ENCODE measurements at places on chromosomes 1 and 21.

DNA sequence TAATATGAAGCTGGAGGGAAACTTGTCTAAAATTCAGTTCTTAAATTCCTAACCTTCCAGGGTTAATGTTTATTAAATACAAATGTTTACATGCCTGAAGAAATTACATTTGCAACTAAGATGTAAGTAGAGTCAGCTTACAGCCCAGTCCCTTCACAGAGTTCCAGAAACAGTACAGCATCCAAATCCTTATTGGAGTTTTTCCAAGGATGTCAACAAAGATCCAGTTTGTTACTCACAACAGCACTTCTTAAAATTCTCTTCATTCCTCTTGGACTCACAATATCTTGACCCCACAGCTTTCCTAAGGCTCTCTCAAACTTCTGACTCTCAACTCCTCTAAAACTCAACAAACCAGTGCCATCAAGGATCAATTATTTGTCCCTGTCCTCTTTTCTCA is 50.1 kb upstream of the RWDD3 start:
- DNase-seq: no peak

DNA sequence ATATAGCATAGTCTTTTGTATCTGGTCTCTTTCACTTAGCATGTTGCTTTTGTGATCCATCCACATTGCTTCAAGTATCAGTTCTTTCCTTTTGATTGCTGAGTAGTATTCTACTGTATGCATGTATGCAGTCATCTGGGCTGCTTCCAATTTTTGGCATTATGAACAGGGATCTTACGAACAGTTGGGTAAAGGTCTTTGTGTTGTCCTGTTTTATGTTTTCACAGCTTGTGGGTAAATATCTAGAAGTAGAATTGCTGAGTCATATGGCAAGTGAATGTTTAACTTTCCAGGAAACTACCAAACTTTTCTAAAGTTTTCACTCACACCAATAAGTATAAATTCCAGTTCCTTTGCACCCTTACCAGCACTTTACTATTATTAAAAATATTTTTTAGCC is 60.9 kb downstream of the LHX4 start:
- no peak for DNase-seq

- no peak for DNase-seq
These were observed 80.2 kb upstream of the CD1D start for GRCh38 chr1:158100498-158100897.

DNA sequence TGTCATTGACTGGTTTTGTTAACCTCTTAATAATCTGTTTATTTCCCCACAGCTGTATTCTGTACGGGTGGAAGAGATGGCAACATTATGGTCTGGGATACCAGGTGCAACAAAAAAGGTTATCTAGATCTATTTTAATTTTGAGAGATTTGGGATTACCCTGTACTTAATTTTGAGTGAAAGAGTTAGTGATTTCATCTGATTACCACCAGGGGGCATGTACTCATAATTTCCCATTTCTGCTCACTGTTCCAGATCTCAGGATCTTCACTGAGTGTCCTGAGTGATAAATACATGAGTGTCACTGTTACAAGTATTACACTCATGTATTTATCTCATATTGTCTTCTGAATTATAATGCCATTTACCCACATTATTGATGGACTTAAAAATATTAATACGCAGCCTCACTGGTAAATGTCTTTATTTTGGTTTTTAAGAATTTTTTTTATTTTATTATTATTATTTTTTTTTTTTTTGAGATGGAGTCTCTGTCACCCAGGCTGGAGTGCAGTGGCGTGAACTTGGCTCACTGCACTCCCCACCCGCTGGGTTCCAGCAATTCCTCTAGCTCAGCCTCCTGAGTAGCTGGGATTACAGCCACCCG is 27.4 kb downstream of the DTL start:
- no peak for DNase-seq

Data from NCI-H187 (cell line).